Activated CD4-positive, alpha-beta T cell treated with anti-CD3 and anti-CD28 coated beads, Interleukin-2, Interleukin-4, amounts not matched to agents 100 ng/mL and 50 ng/mL, durations not matched to agents 16 hours and 8 hours (primary cell): ENCODE measurements at places on chromosomes 2 and 18.
A peak's percentile ranks its signal among the peaks of the same experiment; 100 is the strongest.

- no peak for DNase-seq
These were observed 20.9 kb downstream of the LOXHD1 start for GRCh38 chr18:46636040-46636630.

GRCh38 chr2:196500686-196501431 lies 138.7 kb upstream of the CCDC150 start:
- DNase-seq, result no peak

- DNase-seq, result no peak
These were observed 439.2 kb downstream of the PARD3B start for GRCh38 chr2:204984518-204984917.

DNA sequence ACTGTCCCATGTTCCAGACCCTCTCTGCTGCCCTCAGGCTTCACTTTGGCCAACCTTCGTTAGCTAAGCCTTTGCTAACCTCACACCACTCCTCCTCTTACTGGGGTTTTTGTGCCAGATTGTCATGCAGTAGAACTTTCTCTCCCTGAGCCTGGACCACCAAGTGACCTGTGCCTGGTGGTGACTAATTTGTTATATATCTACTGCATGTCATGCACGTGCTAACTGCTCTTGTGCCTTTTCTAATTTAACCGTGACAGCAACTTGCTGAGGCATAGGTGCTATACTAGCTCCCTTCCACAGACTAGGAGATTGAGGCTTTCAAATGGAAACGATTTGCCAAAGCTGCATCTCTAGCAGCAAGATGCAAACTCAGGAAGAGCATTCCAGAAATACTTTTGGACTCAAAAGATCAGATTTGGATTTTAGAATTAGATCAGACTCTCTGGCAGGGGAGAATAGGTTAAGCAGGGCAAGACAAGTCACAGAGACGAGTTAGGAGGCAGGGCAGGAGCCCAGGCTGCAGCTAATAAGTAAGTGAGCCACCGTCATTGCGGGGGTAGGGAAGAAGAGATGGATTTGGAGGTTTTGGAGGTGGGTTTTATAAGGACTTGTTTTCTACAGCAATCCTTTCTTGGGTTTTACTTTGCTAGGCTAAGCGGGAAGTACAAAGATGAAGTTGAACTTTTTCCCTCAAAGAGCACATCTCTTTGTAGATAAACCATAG lies 1.8 kb downstream of the PPP1R7 start:
- no peak for DNase-seq

- no peak for DNase-seq
These were observed 153.0 kb downstream of the NRP2 start for GRCh38 chr2:205835251-205835791.

GRCh38 chr2:175880-176820 lies 87.7 kb downstream of the SH3YL1 start:
- DNase-seq, result peak; percentile 53

DNA sequence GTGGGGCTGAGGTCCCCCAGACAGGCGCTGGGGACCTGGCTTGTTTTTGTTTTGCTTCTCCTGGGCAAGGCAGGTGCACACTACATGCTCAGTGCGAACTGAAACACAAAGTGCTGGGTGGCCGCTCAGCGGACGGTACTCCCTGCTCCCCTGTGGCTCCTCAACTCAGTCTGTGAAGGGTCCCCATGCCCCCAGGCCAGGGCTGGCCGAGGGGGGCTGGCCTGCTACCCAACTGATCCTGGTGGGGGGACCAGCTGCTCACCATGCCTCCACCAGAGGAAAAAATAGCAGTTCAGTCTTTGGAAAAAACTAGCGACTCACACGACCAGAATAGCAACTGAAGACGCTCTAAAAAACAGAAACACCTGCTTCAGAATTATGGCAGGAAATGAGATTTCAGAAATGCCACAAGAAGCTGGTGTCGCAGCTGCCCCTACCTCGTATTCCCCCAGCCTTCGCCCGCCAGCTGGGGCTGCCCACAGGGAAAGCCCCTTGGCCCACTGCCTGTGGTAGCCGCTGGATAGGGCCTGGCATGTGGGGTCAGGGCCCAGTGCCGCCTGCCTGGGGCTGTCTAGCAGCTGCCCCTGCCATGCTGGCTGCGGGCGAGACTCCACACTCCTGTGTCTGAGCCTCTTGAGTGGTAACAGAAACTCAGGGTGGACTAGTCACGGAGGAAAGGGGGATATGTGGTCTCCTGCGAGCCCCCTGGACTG lies 43.7 kb downstream of the MEX3C start:
- DNase-seq, result peak; percentile 64

GRCh38 chr2:182705761-182706160 lies 10.3 kb upstream of the DNAJC10 start:
- no peak for DNase-seq

DNA sequence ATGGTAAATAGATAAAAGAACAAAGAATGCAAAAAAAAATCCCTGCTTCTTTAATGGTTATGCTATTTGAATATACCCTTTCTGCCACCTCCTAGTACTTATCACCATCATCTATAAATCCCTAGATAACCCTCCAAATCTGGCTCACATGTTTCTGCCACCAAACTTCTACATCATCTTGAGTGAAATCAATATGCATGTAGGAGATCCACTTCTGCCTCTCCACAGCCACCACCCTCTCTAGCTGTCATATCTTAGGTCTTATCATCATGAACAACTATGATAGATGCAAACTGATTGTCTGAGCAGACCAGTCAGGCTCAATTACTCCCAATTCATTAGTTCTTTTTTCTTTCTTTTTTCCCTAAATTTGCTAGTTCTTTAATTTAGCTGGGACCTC lies 55.3 kb downstream of the STRN start:
- no peak for DNase-seq

DNA sequence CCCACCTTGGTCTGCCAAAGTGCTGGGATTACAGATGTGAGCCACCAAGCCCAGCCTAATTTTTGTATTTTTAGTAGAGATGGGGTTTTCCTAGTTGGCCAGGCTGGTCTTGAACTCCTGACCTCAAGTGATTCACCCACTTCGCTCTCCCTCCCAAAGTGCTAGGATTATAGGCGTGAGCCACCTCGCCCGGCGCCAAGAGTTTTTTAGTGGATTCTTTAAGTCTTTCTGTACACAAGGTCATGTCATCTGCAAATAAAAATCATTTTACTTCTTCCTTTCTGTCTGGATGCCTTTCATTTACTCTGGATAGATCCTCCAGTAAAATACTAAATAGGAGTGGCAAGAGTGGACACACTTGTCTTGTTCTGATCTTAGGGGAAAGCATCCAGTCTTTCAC lies 61.7 kb downstream of the KCMF1 start:
- DNase-seq, result no peak

GRCh38 chr2:61335187-61335586 lies 135.7 kb downstream of the USP34 start:
- DNase-seq, result no peak

DNA sequence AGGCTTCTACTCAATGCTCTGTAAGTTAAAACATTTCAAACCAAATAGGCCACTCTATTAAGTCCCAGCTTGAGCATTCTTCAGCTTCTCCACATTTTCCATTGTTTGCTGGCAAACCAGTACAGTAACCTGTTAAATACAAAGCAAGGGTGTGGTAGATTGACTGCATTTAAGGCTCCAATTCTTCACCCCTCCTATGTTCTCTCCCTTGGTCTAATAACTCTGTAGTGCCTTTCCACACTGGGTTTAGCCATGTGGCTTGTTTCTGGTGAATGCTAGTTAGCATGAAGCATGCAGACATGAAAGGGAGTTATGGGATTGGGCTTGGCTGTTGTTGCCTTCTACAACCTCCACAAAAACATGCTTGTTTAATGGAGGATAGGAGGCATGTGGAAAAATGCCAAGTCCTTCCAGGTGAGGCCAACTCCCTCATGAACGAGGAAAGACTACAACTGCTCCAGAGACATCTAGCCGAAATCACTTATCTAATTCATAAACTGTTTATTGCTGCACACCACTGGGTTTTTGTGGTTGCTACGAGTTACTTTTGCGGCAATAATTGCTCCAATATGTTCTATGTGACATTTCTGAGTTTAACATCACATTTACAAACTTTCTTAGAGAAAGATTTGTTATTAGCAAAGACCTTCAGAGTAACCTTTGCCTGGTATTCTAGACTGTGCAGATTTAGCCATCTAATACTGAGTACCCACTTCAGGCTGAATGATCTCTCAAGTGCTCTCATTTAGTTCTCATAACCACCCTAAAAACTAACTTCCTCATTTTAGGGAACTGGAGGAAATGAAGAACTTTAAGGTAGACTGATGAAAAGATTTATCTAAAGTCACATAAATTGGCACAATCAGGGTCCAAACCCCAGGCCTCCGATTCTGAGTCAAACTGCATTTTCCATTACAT lies 104.0 kb downstream of the SMAD2 start:
- no peak for DNase-seq

- DNase-seq, result no peak
These were observed 93.7 kb downstream of the CERKL start for GRCh38 chr2:181563101-181563692.

GRCh38 chr2:29583104-29583503 lies 338.3 kb downstream of the ALK start:
- no peak for DNase-seq
